ENCODE measurements at places on chromosomes 2 and 18.

DNA sequence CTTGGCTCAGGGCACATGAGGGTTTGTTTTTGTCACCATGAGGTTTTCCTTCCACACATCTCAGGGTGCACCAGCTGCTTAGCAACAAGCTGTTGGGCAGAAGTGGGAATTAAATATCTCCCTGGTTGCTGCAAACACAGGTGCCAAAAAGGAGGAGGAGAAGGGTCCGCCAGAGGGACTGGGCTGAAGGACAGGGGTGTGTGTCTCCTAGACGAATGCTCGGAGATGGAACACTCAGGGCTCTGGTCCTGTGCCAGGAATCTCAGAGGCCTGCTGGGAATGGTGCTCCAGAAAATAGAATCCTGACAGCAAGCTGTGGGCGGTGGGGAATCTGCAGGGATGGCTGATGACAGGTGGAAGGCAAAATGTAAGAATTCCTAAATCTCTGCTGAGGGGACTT, 94.5 kb downstream of the VSNL1 start:
- peak; percentile 4 for DNase-seq

DNA sequence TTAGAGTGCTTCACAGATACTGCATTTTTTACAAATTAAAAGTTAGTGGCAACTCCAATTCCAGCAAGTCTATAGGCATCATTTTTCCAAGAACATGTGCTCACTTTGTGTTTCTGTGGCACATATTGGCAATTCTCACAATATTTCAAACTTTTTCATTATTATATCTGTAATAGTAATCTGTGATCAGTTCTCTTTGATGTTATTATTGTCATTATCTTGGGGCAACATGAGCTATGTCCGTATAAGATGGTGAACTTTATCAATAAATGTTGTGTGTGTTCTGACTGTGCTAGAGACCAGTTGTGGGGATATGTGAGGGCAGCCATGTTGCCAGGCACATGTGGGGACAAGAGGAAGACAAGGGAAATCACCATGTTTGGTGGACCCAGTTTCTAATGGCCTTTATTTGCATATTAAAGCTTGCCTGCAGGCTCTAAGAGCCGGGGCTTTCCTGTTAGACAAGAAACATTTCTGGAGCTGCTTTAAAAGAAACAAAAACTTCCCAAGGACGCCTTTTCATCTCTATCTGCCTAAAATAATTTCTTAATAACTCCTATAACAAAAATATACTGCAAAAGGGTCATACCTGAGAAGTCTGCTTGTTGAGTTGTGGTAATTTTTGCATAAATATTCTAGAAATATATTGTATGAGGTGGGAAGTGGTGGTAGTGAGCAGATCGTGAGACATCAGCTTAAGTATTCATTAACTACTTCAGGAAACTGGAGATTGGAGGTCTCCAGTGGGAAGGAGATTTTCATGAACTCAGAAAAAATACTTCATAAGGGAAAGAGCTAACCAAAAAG, 37.2 kb downstream of the KYNU start:
- DNase-seq = no peak

DNA sequence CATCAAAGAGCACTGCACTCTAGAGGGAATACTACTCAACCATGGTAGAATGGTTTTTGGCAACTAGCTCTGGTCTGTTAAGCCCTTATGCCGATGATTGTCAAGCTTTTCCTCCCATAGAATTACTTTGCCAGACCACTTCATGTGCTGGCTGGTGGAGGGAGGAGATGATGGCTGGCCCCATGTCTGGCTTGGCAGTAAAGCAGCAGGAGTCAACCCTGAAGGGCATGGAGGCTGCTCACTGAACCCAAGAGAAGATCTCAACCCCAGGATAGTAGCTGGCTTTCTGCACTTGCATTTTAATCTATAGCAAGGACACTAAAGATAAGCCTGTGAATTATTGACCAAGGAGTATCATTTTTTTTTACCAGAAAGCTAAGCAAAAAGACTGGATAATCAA, 309.9 kb downstream of the PIEZO2 start:
- DNase-seq = no peak

GRCh38 chr18:22302144-22302543, 115.6 kb downstream of the CTAGE1 start:
- DNase-seq = no peak

GRCh38 chr2:200217320-200217719, 89.2 kb upstream of the SPATS2L start:
- DNase-seq = no peak
